ENCODE measurements at places on chromosomes 6 and 20.

GRCh38 chr20:49785852-49786175, 26.8 kb upstream of the SLC9A8 start:
- no peak for DNase-seq

DNA sequence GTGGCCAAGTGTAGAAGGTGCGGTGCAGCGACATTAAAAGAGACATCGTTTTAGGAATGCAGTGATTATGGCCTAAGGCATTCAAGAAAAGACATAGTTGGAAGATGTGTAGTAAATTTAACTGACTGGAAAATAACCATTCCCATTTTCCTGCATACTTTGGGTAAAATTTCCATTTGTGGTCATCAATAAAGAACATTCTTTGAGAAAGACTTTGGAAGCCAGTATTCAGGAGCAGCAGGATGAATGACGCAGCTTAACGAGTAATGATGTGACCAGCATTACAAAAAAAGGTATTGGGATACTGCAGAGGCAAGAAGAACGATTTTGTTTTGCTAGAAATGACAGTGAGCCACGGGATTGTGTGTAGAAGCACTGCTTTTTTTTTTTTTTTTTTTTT, 7.0 kb upstream of the RWDD1 start:
- DNase-seq = no peak

DNA sequence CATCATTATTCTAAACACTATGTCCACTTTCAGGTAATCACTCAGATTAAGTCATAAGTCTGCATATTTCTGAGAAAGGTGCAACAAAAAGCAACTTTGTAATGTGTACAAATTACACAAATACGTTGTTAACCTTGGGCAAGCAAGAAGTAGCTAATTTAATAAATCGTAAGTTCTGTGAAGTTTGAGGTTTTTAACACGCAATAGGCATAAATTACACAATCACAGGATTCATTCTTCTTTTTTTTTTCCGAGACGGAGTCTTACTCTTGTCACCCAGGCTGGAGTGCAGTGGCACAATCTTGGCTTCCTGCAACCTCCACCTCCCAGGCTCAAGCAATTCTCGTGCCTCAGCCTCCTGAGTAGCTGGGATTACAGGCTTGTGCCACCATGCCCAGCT, 57.2 kb upstream of the F13A1 start:
- no peak for DNase-seq

DNA sequence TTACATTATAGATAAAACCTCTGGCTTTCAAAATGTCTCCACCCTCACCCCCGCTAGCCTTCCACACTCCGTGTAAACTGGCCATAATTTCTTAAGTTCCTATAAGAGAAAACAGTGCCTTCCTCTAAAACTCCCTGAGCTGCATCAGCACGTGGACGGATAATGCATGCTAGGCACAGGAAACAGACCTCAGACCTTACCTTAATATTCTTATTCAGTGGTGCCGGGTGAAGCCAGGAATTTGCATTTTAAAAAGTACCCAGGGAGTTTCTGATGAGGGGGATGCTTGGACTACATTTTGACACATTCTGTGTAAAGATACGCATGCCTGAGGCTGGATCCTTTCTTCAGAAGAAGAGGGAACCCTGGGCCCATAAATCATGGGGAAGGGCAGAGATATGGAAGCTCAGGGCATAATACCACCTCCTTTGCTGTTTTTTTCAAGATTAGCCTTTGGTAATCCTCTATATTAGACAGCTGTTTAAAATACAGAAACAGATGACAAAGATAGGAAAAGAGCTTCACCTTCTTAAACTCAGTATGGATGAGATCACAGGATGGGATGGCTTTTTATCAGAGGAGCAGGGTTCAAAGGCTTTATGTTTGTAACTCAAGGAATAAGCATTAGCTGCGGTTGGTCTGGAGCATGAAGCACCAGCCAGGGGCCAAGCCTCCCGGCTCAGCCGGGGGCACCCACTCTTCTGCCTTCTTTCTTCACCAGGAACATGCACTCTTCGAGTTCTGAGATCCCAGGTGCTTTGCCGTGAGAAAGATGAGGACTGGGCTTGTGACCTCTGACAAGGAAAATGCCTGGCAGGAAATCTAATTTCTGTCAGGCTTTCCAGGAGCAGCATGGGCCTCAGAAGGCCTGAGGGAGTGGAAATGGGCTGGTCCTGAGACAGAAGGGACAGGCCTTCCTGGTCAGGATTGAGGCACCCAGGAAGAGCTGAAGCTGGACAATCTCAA, 218.1 kb upstream of the SOX4 start:
- DNase-seq = no peak

DNA sequence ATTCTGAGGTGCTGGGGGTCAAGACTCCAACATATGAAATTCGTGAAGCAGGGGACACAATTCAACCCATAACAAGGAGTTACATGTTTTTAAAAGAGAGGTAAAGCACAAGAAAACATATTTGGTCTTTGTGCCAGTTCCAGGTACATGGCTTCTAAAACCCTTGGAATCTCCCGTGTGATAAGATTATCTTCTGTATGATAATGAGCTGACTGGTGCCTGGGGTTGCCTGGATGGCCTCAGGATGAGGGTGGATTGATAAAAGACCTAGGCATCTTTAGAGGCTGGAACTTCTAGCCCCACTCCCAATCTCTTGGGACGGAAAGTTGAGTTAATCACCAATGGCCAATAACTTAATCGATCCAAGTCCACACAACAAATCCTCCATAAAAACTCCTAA, 87.0 kb downstream of the FAM217A start:
- no peak for DNase-seq

DNA sequence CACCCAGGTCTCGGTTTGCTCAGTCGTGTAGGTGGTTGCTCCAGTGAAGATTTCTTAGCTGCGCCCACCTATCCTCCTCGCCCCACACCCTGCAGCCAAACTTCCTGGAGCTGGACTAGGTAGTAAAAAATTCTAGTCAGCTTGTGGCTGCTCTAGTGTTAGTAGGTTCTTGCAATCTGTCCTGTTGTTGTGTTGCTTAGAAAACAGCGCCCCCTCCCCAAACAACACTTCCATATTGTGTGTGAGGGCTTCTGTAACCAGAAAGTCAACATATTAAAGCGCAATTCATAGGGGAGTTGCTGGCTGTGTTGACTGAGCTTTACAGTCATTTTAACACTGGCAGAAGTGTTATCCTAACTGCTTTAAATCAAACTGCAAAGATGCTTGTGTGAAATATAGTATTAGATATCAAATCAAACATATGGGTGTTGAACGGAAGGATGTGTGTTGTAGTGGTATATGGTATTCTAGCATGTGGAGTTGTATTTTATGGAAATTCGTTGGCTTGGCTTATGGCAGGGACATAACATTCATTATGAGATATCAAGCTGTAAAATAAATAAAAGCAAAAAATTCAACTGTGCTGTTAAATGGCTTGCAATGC, 122.5 kb downstream of the ARID1B start:
- no peak for DNase-seq
